ENCODE measurements at places on chromosomes 4 and X. TPM values are rescaled to one million over a fixed set of nuclear protein-coding genes. Genes with fewer than 3 reads are reported as not detected.

DNA sequence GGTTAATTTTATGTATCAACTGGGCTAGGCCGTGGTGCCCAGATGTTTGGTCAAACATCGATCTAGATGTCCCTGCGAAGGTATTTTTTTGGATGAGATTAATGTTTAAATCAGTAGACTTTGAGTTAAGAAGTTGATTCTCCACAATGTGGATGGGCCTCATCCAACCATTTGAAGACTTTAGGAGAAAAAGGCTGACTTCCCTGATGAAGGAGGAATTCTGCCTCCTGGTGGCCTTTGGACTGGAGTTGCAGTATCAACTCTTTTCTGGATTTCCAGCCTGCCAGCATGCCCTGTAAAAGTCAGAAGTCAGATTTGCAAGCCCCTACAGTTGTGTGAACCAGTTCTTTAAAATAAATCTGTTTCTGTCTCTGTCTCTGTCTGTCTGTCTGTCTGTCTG is 91.4 kb downstream of the STK32B start:
- no peak for DNase-seq

DNA sequence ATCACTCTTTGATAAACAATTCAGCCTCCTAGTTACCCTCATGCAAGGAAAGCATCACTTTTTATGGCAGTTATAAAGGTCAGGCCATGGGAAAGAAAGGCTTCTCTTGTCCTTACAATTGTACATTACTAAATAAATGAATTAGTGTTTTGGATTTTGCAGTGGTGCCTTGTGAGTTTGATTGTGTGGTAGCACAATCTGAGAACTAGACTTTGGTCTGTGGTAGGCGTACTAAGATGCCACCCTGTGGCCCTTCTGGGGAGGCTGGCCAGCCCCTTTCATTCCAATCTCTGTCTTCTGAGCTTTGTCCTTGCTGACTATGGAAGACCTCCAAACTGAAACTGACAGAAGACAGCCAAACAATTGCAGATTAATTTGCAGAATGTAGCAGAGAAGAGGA is 14.6 kb upstream of the HNRNPD start:
- no peak for DNase-seq

BTK gene
- total RNA-seq, result 0.60 TPM

DNA sequence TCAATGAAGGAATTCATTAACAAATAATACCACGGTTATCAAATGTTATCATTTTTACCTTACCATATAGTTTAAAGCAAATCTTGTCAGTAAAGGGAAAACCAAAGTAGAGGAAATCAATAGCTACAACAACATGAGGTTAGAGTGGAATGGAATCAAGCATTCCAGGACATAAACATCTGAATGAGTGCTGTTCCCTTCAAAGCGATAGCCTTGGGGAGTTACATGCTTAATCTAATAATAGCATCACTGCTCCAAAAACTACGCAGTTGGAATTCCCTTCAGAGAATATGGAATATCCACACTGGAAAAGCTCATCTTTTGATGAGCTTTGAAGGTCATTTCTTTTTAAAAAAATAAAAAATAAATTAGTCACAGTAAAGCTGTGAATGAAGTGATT is 31.2 kb downstream of the PDE5A start:
- DNase-seq, result no peak

ATP8A1 gene
- 10.4 TPM for total RNA-seq

GRCh38 chr4:1204828-1205585 is 32.6 kb upstream of the SPON2 start:
- DNase-seq, result peak; percentile 11

DNA sequence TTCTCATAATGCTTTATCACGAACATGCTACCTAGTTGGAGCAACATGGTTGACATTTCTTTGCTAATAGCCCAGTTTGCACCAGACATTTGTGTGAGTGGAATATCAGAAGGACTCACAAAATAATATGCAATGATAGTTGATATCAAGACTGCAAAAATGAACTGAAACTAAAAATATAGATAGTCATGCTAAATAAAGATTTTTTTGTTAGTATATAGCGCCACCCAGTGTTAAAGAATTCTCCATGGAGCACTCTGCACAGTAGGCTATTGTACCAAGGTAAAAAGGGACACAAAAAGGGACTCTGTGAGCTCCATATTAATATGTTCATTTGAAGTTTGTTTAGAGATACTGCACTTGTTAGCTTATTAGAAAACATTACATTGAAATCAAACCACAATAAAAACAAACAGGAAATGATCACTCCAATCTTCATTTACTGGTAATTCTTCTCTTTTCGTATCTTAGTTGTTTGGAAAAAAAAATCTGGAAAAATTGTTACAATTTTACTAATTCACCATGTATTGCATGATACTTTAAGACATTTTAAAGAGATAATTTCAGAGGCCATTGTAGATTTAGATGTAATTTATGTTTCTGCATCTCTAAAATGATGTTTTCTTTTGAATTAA is 1509.6 kb downstream of the ADGRL3 start:
- DNase-seq, result no peak

- DNase-seq, result no peak
Measured at GRCh38 chrX:13760426-13760825, 25.9 kb downstream of the OFD1 start.

- DNase-seq, result no peak
Measured at GRCh38 chr4:150875367-150875766, 139.7 kb downstream of the LRBA start.

DNA sequence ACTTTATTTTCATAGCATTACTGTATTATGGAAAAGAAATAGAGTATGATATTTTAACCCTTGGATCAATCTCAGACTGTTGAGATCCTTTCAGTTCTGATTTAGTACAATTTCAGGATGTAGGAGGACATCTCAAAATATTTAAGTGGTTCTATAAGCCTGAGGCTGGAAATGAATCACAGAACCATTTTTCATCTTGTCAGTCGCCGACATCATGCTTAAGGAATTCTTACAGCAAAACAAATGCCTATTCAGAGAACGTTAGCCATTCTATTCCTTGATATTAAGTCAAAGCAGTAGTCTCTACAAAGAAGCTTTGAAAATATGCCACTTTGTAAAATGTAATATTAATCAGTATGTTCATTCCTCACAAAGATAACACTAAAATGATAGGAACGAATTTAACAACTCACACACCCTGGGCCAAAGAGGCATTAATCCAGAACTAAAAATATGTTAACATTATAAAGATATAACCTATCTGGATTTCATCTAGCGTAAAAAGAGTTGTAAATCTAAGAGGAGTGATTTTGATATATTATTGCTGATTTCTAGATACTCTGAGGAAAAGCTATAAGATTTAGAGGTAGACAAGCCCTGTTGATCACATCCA is 152.0 kb downstream of the GASK1B start:
- DNase-seq, result no peak

DNA sequence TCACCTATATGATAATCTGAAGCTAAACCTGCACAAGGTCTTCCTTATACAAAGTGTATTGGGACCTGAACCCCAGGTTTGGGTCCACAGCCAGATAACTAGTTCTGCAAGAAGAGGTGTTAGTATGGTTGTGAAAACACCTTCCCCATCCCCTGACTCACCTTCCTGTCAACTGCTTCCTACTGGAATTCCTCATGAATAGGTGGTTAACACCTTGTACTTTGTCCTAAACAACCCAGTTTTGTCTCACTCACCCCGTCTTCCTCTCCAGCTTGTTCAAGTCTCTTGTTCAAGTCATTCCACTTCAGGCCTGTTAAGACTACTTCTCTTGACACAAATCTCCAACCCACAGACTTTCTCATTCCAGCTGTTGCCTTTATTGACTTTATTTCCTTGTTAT is 45.5 kb downstream of the CCNG2 start:
- no peak for DNase-seq

DNA sequence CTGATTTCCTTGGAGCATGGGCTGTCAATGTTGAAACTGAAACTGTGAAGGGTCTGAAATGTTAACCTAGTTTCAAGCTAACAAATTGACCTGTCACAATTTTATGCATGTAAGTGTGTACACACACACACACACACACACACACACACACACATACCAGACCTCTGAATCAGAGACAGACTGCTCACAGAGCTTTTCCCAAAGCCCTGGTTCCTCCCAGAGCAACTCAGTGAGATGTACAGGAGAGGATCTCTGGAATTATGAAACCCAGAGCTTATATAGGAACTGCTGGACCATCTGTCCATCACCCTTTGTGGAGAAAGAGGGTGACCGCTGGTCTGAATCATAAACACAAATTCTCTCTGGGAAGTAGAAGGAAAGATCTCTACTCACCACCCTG is 228.1 kb upstream of the PRPS2 start:
- no peak for DNase-seq

- DNase-seq, result no peak
Measured at GRCh38 chr4:121093261-121093660, 20.9 kb upstream of the NDNF start.

DNA sequence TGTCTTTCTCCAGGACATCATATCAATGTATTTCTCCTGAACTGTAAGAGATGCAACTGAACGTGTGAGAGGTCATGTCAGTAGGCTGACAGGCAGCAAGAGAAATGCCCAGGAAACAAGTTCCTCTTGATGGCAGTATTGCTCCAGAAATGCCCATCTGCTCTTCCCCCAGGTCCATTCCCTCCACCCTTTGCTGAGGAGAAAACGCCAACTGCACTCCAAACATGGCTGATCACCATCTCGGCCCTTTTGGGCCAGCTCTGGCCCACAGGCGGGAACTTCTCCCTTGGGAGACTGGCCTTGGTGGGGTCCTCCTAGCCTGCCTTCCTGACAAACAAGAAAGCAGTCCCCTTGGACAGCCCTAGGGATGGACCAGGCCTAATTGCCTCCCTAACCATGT is 276.5 kb upstream of the AGTR2 start:
- DNase-seq, result peak; percentile 52

HSFX2 gene
- 0.17 TPM for total RNA-seq

SGMS2 gene
- total RNA-seq, result 11.0 TPM

GRCh38 chr4:65917486-65917885 is 247.2 kb upstream of the EPHA5 start:
- no peak for DNase-seq

GRCh38 chrX:13906093-13906492 is 89.2 kb upstream of the GPM6B start:
- no peak for DNase-seq

DNA sequence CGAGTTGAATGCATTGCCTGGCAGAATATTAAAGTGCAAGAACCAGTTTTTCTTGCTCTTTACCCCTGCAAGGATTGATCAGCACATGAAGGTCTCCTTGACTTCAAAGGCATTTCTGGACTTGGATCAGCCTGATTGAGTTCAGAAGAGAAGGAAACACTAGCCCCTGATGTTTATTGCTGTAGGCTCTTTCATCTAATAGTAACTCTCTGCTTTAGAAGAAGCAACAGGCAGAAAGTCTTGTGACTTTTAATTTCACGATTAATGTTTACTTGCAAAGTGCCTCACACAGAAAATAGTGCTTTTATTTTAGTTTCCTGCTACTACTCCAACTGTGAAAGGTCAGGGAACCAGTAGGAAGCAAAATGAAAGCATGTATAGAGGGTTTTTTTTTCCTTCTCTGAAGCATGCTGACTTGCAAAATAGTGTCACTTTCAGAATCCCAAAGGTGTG is 69.1 kb downstream of the PCDH7 start:
- no peak for DNase-seq

MAGEA2 gene
- total RNA-seq, result not detected

- no peak for DNase-seq
Measured at GRCh38 chr4:40212674-40213527, 16.1 kb downstream of the RHOH start.

STEEP1 gene
- 7.6 TPM for total RNA-seq

IL2RG gene
- 0.19 TPM for total RNA-seq

- DNase-seq, result no peak
Measured at GRCh38 chr4:56240554-56241174, 146.6 kb downstream of the AASDH start.

GRCh38 chr4:128775477-128775876 is 34.0 kb upstream of the JADE1 start:
- no peak for DNase-seq

DNA sequence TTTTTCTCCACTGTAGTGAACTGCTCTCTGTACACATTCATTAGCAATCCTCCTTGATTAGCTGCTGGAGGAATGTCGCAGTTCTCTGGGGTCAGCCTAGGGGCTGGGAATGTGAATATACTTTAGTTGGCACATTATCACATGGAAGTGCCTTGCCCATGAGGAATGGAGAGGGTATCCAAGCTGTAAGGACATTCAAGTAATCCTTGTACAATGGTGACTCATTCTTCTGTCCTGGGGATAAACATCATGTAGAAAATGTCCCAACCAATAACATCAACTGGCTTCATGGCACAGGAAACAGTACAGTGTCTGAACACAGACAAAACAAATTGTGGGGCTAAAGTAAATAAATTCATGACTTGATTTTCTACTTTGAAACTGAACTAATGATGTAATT is 147.1 kb downstream of the GLRA2 start:
- no peak for DNase-seq

PHEX gene
- total RNA-seq, result not detected

DNA sequence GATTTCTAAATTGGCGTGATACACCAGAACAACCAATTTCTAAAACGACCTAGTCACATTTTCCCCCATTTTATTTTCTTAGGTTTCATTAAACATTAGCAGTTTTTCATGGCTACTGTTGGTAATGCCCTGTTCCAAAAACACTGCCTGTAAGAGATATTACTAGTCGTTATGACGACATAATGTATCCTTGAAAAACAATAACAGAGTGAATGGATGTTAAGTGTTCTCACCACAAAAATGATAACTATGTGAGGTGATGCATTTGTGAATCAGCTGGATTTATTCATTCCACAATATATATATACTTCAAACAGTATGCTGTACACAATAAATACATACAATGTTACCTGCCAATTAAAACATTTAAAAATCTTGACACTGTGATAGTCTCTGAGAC is 1147.6 kb upstream of the PCDH10 start:
- no peak for DNase-seq

GRCh38 chr4:149008415-149009025 is 566.3 kb upstream of the NR3C2 start:
- no peak for DNase-seq

COL25A1 gene
- total RNA-seq, result 0.16 TPM

- DNase-seq, result no peak
Measured at GRCh38 chr4:62923783-62924182, 1485.5 kb downstream of the TECRL start.

LANCL3 gene
- total RNA-seq, result 0.06 TPM

DNA sequence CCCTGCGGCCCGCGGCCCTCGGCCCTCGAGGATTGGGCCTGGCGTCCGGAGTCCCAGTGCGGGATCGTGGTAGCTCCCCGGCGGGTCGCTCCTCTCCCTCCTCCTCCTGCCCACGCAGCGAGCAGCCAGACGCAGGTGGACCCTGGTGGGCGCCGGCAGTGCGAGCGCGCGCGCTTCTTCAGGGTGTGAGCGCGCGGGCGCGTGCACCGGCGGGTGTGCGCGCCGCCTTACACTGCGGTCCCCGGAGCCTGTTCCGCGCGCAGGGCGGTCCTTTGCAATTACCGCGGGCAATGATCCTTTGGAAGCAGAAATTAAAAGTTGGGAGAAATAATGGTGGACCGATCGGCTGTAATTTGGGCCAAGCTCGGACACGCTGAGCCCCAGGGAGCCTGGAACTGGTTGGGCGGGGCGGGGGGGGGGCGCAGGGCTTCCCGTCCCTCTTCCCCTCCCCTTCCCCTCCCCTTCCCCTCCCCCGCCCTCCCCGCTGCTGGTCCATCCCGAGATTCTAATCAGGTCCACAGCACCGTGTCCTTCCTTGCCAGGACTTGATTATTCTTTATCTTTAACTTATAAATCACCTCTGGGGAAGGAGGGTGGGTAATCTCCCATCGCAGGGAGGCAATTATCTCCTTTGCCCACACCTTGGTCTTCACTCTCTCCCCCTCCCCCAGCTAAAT is 1.6 kb upstream of the NKX1-1 start:
- DNase-seq, result no peak

All from pancreas (tissue), 10 donors.